ENCODE measurements at places on chromosomes 7 and 10.

- no peak for DNase-seq
Measured at GRCh38 chr7:104758504-104758903, 255.5 kb upstream of the KMT2E start.

- peak; percentile 70 for DNase-seq
Measured at GRCh38 chr7:23469150-23469960, 936 bp downstream of the IGF2BP3 start.

- DNase-seq: peak; percentile 83
Measured at GRCh38 chr10:80202934-80203834, 2.2 kb downstream of the ANXA11 start.

GRCh38 chr10:22606164-22606614 lies 108.2 kb downstream of the PIP4K2A start:
- DNase-seq: peak; percentile 86

- DNase-seq: peak; percentile 32
Measured at GRCh38 chr7:30464231-30464671, 14.3 kb downstream of the NOD1 start.

- DNase-seq: peak; percentile 12
Measured at GRCh38 chr10:74900297-74900696, 73.9 kb downstream of the KAT6B start.

- DNase-seq: peak; percentile 81
Measured at GRCh38 chr7:100675581-100676350, 2.2 kb downstream of the GNB2 start.

DNA sequence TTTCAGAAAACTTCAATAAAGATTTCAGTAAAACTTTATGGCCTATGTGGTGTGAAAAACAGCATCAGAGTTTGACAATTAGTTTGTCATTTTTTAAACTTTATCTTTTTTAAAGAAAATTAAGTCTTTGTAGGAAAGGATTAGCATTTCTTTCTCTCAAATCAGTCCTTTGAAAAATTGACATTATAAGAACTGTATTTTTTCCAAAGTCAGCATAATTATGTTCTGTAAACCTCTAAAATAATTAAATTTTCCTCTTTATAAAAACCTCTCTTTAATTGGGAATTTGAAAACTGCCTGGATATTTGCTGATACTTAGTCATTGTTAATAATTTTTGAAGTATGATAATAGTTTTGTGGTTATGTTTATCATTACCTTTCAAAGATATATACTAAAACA lies 226.7 kb upstream of the KAT6B start:
- DNase-seq: no peak

- DNase-seq: no peak
Measured at GRCh38 chr10:14285941-14286560, 44.7 kb downstream of the FRMD4A start.

DNA sequence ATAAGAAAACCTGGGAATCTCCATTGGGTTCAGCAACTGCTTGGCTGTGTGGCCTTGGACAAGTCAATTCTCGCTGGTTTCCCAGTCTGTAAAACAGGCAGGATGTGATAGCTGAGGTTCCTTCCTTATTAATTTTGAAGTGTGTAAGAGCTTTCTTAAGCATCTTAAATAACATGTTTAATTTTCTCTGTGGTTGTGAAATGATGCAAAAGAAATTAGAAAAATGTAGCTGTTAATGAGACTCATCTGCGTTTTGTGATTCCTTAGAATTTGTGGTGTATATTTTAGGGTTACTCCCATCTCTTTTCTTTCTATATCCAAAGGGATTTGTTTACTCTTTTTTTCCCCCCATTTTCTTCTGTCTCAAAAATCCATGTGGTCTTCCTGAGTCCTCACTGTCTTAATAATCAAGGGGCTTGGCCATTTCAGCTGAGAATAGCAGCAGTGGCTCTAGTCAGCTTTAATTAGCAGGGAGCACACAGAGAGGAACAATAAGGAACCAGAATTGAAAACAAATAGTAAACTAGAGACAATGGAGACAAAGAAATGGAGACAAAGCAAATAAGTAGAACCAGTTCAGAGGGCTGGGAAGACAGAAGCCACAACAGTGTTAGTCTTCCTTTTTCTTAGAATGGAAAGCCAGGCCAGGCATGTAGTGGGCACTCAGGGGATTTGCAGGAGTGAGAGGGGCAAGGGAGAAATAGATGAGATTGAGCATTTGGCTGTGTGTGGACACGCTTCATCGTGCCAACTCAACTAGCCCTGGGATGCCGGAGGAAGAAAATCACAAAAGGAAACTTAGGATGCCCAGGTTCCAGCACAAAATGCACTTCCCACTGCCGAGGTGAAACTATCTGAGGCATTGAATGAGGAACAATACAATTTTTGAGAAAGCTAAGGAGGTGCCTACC lies 93.9 kb downstream of the CHN2 start:
- DNase-seq: no peak

DNA sequence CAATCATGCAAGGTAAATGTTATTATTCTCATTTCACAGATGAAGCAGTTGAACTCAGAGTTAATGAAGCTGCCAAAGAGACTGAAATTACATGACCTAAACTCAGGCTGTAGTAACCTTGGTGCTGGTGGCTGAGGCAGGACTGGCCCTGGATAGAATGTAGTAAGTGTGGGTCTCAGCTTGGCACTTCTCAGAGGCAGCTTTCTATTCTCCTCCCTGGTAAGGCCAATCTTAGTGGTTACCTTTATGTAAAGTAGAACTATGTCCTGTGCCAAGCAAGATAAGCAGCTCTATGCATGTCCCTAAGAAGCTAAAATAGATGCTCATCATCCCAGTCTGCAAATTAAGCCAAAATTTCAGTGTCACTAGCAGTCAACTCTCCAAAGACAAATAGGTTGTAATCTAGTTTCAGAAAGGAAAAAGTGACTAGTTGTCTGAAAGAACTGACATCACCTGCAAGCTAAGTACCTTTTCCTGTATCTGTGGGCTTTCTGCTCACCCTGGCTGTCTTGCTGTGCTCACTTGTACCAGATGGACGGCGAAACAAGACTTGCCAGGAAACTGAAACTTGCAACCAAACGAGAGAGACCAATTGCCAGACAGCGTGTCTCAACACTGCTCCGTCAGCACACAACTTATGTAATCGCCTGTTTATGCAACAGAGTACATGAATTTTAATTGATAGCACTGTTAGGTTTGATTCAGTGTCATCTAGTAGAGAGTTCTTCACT lies 43.7 kb downstream of the CH25H start:
- peak; percentile 12 for DNase-seq
